ENCODE measurements at places on chromosomes 4 and X. TPM values are rescaled to one million over a fixed set of nuclear protein-coding genes. Genes with fewer than 3 reads are reported as not detected.

ITM2A gene
- 33.6 TPM for total RNA-seq

TRIM75 gene
- total RNA-seq: not detected

P2RY8 gene
- 1.5 TPM for total RNA-seq

ZNF157 gene
- 0.29 TPM for total RNA-seq

CXorf49B gene
- not detected for total RNA-seq

PRDM5 gene
- total RNA-seq: 12.1 TPM

SSX1 gene
- not detected for total RNA-seq

MAGEC2 gene
- total RNA-seq: not detected

KLHL2 gene
- 32.9 TPM for total RNA-seq

ZMAT1 gene
- 3.3 TPM for total RNA-seq

CT45A10 gene
- not detected for total RNA-seq

MAMLD1 gene
- 4.0 TPM for total RNA-seq

EFHC2 gene
- total RNA-seq: 1.6 TPM

BGN gene
- 200 TPM for total RNA-seq

ASB11 gene
- total RNA-seq: 0.17 TPM

FAM47E gene
- 3.2 TPM for total RNA-seq

JCHAIN gene
- total RNA-seq: 92.6 TPM

FANCB gene
- total RNA-seq: 2.6 TPM

USP11 gene
- 49.8 TPM for total RNA-seq

USP38 gene
- 28.5 TPM for total RNA-seq

NPY5R gene
- total RNA-seq: 0.29 TPM

KIT gene
- 9.6 TPM for total RNA-seq

SPANXA2 gene
- not detected for total RNA-seq

PROM1 gene
- total RNA-seq: 11.2 TPM

NHS gene
- total RNA-seq: 1.4 TPM

GYG2 gene
- 6.2 TPM for total RNA-seq

SPANXN1 gene
- not detected for total RNA-seq

MAGEB5 gene
- not detected for total RNA-seq

DUX4 gene
- total RNA-seq: not detected

ADAM29 gene
- not detected for total RNA-seq

IQSEC2 gene
- 15.6 TPM for total RNA-seq

TREX2 gene
- 0.55 TPM for total RNA-seq

NPNT gene
- 380 TPM for total RNA-seq

SMIM10L2A gene
- 2.4 TPM for total RNA-seq

CT47B1 gene
- total RNA-seq: not detected

TCEAL5 gene
- not detected for total RNA-seq

PAGE5 gene
- total RNA-seq: not detected

ARX gene
- total RNA-seq: 0.26 TPM

USP17L20 gene
- not detected for total RNA-seq

SPANXA1 gene
- not detected for total RNA-seq

NCBP2L gene
- total RNA-seq: not detected

DGKK gene
- 0.03 TPM for total RNA-seq

PNMA6F gene
- total RNA-seq: not detected

PDGFRA gene
- 104 TPM for total RNA-seq

ADH4 gene
- total RNA-seq: not detected

IL21 gene
- total RNA-seq: not detected

SEPTIN6 gene
- total RNA-seq: 20.3 TPM

MGARP gene
- total RNA-seq: 0.21 TPM

PAGE2 gene
- total RNA-seq: not detected

NAP1L3 gene
- 3.2 TPM for total RNA-seq

LIMCH1 gene
- total RNA-seq: 169 TPM

All from left lung (tissue), 14 donors.